ENCODE measurements at places on chromosomes 6 and 20.

DNA sequence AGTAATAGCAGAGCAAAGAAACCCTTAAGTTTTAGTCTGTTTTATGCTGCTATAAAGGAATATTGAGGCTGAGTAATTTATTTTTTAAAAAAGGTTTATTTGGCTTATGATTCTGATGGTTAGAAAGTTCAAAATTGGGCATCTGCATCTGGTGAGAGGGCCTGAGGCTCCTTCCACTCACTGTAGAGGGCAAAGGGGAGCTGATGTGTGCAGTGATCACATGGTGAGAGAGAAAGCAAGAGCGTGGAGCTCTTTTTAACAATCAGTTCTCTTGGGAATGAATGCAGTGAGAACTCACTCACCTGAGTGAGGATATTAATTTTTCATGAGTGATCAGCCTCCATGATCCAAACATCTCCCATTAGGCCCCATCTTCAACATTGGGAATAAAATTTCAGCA is 36.4 kb upstream of the SAMD3 start:
- no peak for DNase-seq

GRCh38 chr20:14984768-14985622 is 647.6 kb upstream of the FLRT3 start:
- DNase-seq = no peak

- no peak for DNase-seq
Measured at GRCh38 chr20:25478889-25479568, 71.6 kb downstream of the GINS1 start.

- no peak for DNase-seq
Measured at GRCh38 chr20:57966620-57967019, 256.8 kb upstream of the PMEPA1 start.

GRCh38 chr20:40717343-40717865 is 28.4 kb upstream of the MAFB start:
- DNase-seq = no peak

GRCh38 chr6:90488816-90489215 is 98.1 kb downstream of the MAP3K7 start:
- DNase-seq = no peak

DNA sequence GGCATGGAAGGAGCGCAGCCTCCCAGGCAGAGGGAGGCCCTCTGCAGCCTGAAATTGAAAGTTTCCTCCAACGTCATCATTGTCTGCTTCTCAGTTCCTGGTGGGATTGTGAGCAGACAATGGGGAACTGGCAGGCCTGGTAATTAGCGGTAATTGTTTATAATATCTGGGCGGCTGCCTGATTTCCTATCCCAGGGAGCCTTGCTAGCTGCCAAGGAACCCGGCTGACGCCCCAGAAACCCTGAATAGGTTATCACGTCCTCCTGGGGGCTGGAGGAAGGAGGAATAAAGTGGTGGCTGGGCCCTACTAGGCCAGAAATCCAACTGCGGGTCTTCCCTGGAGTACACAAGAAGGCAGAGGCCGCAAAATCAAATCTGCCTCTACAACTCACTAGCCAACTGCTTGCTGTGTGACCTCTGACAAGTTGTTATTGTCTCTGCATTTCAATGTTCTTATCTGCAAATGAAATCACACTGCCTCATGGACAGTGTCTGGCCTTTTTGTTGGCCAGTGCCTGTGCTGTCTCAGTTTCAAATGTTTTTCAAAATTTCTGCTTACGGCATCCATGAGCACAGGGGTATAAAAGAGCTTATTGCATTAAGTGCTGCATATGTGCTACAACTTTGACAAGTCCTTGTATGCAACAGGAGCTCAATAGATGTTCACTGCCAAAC is 16.9 kb downstream of the KCNK15 start:
- no peak for DNase-seq

DNA sequence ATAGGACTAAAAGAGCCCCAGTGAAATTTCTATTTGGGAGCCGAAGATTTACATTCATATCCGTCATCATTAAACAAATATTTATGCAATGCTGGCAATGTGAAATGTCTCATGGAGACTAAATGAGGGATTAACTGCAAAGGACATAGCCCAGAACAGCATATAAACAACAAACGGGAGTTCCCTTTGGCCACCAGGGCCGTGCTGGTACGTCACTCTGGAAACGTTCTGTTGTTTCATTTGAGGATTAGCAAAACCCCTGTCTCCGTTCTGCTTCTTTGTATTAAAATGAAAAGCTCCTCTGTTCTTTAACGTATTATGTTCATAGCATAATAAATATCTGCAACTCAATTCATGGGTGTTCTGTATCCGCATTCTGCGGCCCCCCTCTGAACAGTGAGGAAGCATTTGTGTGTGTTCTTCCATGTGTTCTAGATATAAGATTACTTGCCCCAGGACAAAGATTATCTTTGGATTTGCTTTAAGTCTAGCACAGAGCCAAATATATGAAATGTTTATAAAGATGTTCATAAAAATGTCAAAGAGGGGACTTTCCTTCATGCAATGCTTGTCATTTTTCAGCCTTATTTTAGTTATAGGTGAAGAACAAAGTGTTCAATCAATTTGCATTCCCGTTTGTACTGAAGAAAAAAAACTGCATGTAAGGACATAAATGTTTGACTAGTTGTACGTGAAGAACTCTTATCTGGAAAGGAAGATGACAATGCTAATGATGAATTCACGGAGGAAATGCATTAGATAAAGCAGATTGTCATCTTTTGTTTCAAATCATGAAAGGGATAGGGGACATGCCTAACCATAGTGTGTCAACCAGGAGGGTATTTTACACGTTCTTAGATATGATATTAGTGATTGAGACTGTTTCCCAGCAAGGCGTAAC is 90.0 kb upstream of the TNFAIP3 start:
- DNase-seq = no peak

DNA sequence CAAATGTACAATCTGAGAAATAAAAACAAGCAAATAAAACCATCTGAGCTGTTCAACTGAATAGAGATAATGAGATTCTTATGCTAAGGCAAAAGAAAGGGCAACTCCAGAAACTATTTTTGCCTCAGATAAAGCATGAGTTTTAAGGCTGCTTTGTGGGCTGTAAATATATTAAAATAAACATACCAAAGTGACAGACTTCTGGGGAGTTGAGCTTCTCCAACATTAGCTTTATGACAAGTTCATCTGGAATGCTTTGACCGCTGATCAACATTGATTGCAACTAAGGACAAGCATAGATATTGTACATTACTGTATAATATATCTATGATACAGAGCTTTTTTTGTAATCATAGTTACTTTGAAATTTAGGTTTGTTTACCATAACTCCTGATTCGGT is 19.3 kb downstream of the AK9 start:
- DNase-seq = no peak
